Activated gamma-delta T cell treated with anti-CD3 and anti-CD28 coated beads, Interleukin-2, amount 50 U/mL, for 16 hours (primary cell): ENCODE measurements at places on chromosomes 2 and 18.

DNA sequence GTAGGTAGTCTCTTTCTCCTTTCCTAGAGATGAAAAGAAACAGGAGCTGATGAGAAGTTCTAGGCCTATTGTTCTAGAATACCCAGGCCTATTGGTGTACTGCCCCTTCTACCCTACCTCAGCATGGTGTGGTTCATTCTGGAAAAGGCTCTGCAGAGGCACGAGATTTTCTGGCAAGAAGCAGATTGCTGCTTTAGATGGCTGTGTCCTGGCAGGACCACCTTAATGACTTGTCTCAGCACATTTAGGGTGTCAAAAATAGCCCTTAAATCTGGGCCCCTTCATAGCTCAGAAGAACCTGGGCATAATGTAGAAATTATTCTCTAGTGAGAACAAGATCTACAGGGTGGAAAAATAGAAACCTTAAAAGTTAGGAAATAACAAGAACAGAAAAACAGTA is 87.9 kb downstream of the BCL2L11 start:
- DNase-seq = no peak

DNA sequence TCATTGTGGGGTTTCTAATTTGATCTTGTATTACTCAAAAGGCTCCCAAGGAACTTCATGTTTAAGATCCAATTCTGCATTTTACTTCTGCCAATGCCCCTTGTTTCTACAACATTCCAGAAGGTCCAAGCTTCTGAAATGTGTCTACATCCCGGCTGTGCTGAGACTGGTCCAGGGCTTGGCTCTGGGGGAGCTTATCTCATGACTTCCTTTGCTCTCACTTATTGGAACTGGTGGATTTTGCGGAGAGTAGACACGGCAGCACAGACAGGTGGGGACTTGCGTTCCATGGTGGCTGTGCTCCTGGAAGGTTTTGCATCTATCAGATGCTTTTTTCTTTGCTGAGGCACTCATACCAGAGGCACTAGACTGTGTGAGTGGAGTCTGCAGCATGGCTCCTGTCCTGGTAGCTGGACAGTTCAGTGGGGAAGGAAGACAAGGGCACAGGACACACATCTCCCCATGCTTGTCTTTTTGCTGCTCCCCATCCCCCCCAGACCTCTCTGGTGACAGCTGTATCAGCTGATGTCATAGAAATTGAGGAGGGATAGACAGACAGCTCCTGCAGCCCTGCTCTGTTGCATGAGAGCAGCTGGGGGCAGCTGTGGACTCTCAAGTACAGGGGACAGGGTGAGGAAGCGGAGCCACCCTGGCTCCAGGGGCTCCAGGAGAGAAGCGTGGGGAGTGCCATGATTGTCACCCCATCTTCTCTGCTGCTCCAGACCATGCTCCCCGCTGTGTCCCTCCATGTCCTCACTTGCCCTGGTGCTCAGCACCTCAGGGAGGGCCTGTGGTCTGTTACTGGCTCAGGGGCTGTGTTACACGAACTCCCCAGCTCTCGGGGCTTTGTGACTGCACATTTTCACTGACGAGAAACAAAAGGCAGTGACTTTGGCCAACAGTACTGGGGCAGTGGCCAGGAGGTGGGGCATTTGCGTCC is 46.0 kb downstream of the ACAA2 start:
- no peak for DNase-seq

DNA sequence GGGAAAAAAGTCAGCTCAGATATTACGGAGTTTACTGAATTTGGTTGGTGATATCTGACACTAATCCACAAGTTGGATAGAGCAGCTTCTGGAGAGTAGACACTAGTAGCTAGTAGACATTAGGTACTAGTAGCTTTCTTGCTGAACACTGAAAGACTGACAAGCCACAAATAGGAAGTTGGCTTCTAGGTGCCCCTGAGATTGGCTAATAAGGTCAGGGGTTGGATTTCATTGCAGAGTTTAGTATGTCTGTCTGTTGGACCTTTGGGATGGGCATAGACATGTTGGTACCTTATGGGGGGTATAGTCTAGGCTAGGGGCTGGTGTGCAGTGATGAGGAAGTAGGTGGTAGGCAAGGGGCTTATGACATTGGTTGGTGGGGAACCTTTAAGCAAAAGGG is 164.9 kb upstream of the LRRTM1 start:
- no peak for DNase-seq

- DNase-seq = no peak
Observed at GRCh38 chr2:190180313-190181122, 118.0 kb upstream of the MSTN start.

DNA sequence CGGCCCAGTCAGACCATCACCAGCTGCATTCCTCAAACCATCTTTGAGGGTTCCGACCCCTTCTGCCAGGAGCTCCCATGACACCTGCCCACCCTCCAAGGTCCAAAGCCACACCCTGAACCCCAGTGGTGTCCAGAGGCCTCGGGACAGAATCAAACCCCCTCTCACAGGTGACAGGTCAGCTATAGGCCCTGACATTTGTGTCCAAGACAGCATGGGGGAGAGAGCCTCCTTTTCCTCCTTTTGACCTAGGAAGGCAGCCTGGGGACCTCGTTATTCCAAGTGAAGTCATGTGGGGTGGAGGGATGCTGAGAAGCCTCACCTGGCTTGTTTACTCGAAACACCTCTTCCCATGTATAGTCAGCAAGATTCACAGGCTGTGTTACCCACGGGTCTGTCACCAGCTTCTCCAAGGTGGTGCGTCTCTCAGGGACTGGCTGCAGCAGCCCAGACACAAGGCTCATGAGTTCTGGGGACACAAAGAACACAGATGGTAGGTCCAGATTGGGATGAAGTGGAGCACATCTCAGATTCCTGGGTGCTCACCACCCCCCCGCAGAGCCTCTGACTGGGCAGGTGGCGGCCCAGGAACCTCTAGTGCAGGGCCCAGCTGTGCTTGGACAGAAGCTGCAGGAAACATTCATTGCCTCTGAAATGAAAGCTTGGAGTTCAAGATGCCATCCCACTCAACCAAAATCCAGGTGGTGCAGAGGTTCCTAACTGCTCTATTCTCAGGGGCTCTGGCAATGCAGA is 5.1 kb upstream of the MTERF4 start:
- no peak for DNase-seq

DNA sequence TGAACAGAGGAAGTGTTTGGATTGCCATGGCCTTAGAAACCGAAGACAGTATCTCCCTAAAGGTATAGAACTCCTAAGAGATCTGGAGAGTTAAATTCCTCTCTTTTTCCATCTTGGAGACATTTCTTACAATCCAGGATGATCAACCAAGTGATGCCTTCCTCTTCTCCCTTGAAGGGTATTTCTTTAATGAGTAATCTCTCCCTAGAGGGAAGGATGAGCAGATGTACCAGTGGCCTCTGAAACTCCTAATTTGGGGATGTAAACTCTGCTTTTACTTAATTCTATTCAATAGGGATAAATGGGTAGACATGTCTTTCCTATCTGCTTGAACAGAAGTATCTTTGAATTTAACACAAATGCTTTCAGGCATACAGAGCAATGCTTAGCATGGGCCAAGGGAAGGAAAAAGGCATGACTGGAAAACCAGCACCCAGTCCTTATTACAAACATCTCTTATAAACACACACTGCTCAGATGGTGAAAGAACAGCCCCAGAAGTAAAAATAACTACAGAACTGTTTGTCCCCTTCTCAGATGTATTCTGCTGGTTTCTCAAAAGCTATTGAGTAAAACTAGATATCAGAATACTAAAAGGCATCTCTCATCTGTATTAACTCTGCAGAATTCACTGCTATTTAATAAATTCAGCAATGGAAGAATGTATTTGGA is 4.7 kb upstream of the THNSL2 start:
- DNase-seq = no peak

GRCh38 chr18:75369026-75369721 is 58.3 kb downstream of the SMIM21 start:
- no peak for DNase-seq
